CD4-positive, alpha-beta T cell treated with Interleukin-12 subunit alpha and Interleukin-12 subunit beta, for 1 hour (primary cell): ENCODE measurements at places on chromosomes 7 and 10.

DNA sequence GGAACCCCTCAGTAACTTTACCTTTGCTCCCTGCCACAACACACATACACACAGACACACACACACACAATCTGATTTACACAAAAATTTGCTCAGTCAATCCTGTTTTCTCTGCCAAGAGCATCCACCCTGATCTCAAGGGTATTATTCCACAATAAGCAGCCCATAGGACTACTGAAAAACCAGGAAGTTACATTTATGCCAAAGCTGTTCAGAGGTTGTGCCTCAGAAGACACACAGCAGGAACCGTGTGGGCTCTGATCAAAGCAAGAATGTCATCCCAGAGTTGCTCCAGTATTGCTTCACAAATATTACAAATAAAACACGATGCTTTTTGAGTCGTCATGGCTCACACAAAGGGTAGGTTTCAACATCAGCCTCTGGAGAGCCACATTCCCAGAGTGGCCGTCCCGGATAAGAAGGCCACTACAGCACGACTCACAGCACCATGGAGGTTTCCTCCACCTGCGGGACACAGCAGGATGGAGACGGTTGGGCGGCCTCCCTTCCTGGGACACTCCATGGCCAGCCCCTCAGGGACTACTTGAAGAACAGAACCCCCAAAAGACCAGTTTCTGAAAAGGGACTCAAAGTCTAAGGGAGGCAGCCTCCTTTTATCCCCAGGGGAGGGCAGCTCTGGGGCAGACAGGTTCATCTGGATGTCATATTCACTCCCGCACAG lies 1.6 kb downstream of the AIFM2 start:
- no peak for DNase-seq

GRCh38 chr10:73088304-73088703 lies 8.4 kb downstream of the P4HA1 start:
- no peak for DNase-seq

- no peak for DNase-seq
Observed at GRCh38 chr7:93008833-93009232, 108.9 kb downstream of the SAMD9 start.

DNA sequence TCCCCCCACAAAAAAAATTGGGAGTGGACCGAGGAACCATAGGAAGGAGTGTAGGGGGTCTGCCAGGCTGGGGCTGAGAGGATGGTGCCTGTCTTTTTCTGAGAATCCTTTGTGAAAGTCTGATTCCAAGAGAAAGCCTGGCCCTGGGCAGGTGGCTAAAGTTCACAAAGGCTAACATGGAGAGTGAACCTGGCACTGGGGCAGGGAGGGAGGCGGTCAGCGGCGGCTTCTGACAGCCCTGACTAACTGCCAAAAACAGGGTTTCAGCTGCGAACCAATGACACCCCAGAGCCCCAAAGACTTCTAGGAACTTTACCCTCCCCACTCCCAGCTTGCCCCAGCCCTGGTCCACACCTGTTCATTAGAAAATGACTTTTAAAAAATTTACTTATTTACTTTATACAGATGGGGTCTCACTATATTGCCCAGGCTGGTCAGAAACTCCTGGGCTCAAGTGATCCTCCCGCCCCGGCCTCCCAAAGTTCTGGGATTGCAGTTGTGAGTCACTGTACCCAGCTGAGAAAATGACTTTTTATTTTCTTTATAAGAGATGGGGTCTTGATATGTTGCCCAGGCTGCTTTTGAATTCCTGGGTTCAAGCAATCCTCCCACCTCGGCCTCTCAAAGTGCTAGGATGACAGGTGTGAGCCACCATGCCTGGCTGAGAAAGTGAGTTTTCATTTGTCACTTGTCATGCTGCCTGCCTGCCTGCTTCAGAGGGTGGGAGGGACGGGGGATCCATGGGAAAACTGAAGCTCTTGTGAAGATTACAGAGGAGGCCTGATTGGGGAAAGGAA lies 61.0 kb upstream of the DUSP5 start:
- DNase-seq: no peak

- no peak for DNase-seq
Observed at GRCh38 chr10:128064970-128065580, 61.1 kb downstream of the MKI67 start.

DNA sequence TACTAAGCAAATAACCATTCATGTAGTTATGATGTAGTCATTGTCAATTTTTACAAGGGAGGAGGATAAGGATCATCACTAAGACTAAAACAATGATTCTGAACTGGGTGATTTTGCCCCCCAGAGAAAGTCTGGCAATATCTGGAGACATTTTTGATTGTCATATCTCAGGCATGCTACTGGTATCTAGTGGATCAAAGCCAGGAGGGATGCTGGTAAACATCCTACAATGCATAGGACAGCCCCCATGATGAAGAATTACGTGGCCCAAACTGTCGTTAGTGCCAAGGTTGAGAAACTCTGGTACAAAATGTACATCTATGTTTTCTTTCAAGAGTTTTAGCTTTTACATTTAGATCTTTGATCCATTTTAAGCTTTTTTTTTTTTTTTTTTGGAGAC lies 57.3 kb downstream of the GBF1 start:
- DNase-seq: no peak

- no peak for DNase-seq
Observed at GRCh38 chr7:40899151-40899550, 764.3 kb downstream of the SUGCT start.

- no peak for DNase-seq
Observed at GRCh38 chr7:94351703-94352102, 43.0 kb upstream of the COL1A2 start.

DNA sequence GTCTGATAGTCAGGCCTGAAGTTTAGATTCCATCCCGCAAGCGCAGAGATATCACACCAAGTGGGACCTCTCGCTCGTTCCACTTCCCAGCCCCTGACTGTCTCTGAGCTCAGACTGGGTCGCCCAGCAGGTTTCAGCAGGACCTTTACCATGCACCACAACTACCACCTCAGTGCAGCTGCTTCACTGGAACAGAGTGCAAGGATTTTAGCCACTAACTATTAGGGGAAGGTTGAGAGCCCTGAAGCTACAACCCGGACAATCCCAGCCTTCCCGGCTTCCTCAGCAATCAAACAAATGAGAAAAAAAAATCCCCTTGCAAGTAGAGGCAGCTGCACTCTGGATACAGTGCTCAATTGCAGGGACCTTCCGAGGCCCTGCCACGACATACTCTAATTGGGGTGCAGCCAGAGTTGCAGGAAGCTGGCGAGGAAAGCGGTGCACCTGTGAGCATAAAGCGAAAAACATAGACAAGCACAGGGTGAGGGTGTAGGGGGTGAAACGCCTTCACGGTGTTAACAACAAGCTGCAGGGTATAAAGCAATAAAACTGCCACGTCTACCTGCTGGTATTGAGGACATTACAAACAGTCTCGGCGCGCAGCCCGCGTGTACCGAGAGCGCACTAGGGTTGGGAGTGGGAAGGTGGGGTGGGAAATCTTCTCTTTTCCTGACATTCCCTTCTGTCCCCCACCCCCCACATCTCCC lies 2.6 kb upstream of the DLX6 start:
- DNase-seq: no peak

- no peak for DNase-seq
Observed at GRCh38 chr10:124293616-124294449, 124.9 kb downstream of the OAT start.

DNA sequence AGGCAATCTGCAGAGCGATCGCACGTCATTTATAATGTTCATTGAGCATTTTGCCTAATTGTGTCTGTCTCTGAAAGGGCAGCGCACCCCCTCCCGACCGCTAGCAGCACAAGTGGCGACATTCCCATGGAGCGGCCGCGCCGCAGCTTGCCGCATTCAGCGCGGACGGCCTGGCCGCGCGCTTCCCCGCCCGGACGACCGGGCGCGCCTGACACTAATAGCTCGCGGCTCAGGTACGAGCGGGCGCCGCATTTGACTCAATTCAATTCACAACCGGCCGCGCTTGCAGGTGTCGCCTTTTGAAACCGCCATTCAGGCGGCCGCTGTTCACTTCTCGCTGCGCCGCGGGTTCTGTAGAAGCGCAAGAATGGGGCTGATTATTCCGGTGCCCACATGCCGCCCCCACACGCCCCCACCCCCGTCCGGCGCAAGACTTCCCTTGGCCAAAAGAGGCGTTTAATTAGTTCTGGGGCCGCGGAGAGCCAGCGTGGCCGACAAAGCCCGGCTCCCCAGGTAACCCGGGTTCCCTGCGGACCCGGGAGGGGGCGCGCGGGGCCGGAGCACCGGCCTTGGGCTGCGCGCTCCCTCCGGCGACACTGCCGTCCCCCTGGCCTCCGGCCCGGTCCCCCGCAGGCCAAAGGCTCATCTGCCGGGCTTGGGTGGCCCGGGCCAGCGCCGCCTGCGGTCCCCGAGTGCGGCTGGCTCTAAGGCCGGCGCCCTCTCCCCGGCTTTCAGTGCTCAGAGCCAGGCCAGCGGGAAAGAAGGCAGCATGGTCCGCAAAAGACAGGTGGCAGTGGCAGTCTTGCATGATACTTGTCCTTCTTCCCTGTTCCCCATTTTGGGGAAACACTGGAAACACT lies 18.7 kb upstream of the PTF1A start:
- no peak for DNase-seq

DNA sequence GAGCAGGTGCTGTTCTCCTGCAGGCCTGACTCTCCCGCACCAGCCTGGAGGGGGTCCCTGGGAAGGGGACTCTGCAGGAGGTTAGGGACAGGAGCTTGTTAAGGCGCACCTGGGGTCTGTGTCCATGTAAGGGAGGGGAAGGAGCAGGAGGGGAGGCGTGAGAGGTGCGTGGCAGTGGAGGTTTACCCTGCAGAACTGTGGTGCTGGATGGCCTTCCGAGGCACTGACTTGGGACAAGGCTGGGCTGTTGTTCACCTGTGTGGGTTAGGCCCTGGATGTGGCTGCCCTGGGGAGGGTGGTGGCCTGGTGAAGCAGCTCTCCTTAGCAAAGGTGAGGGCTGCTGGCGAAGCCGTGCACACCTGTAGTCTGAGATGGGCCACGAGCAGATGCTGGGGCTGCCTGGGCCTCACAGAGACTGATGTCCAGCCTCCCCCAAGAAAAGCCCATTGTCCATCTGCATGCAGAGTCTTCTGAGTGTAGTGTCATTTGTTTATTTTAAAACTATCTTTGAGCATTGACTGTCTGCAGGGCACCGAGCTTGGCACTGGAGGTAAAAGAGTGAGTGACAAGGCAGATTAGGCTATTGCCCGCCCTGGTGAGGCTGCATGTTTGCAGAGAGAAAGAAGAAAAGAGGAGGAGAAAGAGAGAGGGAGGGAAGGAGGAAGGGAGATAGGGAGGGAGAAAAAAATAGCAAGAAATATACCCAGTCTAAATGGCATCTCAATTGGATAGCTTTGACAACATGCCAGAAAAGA lies 225.3 kb downstream of the GLRX3 start:
- DNase-seq: no peak

DNA sequence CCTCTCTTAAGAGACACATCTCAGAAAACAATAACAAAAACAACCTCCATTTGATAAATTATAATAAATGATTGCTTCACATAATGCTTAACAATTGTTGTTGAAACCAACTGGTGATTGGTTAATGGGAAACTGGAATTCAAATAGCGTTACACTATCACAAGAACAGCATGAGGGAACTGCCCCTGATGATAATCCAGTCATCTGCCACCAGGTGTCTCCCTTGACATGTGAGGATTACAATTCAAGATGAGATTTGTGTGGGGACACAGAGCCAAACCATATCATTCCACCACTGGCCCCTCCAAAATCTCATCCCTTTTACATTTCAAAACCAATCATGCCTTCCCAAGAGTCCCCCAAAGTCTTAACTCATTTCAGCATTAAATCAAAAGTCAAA lies 375.9 kb downstream of the BMPER start:
- DNase-seq: no peak

DNA sequence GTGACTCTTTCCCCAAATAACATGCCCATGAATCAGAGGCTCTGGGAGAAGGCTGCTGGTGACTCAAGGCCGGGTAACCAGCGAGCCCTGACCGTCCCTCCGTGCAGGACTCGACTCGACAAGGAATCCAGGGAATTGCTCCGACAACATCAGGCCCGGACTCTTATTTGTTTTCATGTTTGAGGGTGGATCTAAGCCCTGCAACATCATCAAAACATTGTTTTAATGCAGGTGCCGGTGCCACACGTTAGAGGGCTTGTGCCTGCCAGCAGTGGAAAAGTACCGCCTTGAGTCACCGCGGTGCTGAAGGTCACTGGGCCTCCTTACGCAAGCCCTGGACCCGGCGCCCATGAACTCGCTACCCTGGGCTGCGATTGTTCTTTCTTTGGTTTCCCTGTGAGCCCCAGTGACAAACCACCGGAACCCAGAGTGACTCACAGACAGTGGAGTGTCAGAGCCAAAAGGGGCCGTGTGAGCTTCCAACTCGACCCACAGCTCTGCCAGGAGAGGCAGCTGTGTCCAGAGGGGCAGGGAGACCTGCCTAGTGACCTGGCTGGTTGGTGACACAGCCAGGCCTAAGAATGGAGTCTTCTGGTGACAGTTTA lies 139.4 kb upstream of the SHH start:
- DNase-seq: no peak

GRCh38 chr10:101293007-101293723 lies 60.8 kb upstream of the BTRC start:
- no peak for DNase-seq

GRCh38 chr7:151432658-151433521 lies 7.1 kb downstream of the CRYGN start:
- DNase-seq: peak; percentile 69

DNA sequence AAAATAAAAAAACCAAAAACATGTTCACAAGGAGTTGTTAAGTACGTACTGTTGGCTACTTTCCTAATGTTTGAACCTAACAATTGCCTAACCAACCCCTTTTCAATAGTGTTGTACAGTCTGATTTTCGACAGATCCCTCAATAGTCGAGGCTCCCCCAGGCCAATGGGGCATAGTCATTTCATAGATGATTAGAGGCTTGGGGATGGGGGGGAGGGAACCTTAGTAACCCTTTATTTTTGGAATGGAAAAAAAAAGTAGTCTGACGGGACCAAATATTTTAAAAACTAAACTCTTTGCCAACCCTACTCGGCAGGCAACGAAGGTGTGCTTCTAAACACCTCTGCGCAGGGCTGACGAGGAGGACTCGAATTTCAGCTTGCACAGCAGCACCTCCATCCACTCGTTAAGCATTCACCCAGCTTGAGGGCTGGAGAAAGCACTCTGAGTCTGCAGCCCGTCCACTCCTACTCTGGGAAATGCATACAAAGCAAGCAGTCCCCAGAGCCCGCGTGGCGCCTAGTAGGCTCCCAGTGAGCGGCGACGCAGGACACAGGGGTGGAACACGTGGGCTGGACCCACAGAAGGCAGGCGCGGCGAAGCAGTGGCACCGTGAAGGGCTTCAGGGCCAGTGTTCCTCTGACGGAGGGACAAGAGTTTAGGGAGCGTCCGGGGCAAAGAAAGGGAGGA lies 899 bp downstream of the PUS7 start:
- DNase-seq: peak; percentile 28

DNA sequence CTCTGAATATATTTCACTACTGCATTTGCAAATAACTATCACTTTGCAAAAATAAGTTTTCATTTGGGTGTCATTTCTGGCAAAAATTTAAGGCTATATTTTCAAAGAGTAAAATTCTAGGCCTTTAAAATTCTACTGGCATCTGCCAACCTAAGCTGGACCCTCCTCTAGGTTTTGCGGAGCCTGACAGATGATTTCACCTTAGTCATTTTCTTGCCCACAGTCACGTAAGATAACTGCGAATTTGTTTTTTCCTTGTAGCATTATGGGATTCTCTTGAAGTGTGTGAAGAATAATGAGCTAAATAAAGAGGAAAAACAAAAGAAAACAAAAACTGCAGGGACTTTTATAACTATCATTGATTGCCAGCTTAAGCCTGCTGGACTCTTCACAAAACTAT lies 7.8 kb downstream of the MEOX2 start:
- DNase-seq: no peak
